ENCODE measurements at places on chromosomes 13 and 19. TPM values are rescaled to one million over a fixed set of nuclear protein-coding genes. Genes with fewer than 3 reads are reported as not detected.

- H3K36me3 ChIP-seq: no peaks in the 10 kb centered on the region
- H3K4me3 ChIP-seq: no peak overlapping the region
- no peak overlapping the region for H3K27ac ChIP-seq
These were observed 3.2 kb downstream of the MICOS13 start for GRCh38 chr19:5677136-5677535.

TUBB4A gene
- total RNA-seq: 45.2 TPM

LATS2 gene
- total RNA-seq: 14.2 TPM

DNA sequence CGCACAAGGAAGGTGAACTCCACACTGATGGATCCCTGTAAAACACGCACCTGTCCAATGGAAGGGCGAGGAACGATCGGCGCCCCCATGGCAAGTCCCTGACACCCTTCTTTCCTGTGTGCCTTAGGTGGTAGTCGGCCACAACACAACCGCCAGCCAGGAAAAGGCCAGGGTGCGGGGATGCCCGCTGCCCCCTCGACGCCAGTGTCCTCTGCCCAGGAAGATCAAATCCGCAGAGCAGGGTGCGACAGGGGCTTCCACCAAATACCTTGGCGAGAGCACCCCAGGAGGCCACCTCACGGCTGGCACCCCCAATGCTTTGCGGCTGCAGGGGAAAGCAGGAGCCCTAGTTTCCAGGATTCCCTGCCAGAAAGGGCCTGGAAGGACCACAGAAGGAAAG is 91.2 kb downstream of the ZNF254 start:
- no peak overlapping the region for H3K27ac ChIP-seq

AMER2 gene
- total RNA-seq: 49.7 TPM

GRCh38 chr13:21055511-21056045 is 5.8 kb downstream of the LATS2 start:
- no peak overlapping the region for H3K27ac ChIP-seq
- H3K4me3 ChIP-seq: no peak overlapping the region
- H3K27me3 ChIP-seq: no peaks in the 10 kb centered on the region

DNA sequence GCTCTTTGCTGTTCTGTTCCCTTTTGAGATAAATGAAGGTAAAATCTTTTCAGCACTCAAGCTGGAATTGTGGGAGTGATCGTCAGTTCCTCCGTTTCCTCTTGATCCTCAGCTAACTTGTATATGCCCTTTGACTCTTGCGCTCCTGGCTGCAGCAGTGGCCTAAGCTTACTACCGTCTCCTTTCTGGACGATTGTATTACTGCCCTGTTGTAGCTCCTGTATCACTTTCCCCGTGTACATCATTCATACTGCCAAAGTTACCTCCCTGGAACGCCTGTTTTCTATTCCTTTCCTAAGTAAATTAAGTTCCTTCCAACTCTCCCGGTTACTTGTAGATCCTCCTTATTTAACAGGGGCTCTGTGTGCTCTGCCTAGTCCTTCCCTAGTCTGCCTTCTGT is 36.9 kb downstream of the WASF3 start:
- H3K4me1 ChIP-seq: no peaks in the 10 kb centered on the region
- DNase-seq: no peak
- no peak overlapping the region for H3K4me3 ChIP-seq
- H3K27me3 ChIP-seq: peaks cover 18% of the 10 kb centered on the region
- no peaks in the 10 kb centered on the region for H3K36me3 ChIP-seq

GRCh38 chr19:3515891-3516422 is 9.8 kb downstream of the FZR1 start:
- H3K27ac ChIP-seq: no peak overlapping the region
- H3K4me3 ChIP-seq: no peak overlapping the region
- no peaks in the 10 kb centered on the region for H3K27me3 ChIP-seq
- peaks cover 5% of the 10 kb centered on the region for H3K36me3 ChIP-seq
- H3K4me1 ChIP-seq: no peaks in the 10 kb centered on the region
- no peak for DNase-seq

GRCh38 chr19:48560095-48560530 is 8.1 kb downstream of the SULT2B1 start:
- no peaks in the 10 kb centered on the region for H3K27me3 ChIP-seq
- no peaks in the 10 kb centered on the region for H3K4me1 ChIP-seq
- H3K36me3 ChIP-seq: no peaks in the 10 kb centered on the region
- H3K27ac ChIP-seq: no peak overlapping the region
- DNase-seq: no peak

LIM2 gene
- not detected for total RNA-seq

DNA sequence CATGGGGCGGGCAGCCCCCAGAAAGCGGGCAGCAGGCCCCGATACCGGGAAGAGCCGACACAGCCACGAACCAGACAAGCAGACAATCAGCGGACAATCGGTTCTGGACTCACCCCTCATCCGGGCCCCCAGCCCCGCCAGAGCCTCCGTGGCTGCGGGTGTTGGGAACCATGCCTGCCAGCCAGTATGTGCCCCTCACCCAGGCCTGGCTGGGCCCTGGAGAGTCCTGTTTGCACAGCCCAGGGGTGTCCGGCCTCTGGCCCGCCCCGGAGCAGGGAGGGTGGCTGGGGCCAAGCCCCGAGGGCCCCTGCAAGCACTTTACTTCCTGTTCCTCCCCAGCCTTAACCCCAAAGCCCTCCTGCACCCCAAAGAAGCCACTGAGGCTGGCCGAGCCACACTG is 7.8 kb downstream of the PODNL1 start:
- no peak for DNase-seq
- H3K4me3 ChIP-seq: no peak overlapping the region
- H3K4me1 ChIP-seq: no peaks in the 10 kb centered on the region
- H3K36me3 ChIP-seq: peaks cover 8% of the 10 kb centered on the region
